Right kidney (tissue), 9 donors: ENCODE measurements at places on chromosomes 7 and 10.

DNA sequence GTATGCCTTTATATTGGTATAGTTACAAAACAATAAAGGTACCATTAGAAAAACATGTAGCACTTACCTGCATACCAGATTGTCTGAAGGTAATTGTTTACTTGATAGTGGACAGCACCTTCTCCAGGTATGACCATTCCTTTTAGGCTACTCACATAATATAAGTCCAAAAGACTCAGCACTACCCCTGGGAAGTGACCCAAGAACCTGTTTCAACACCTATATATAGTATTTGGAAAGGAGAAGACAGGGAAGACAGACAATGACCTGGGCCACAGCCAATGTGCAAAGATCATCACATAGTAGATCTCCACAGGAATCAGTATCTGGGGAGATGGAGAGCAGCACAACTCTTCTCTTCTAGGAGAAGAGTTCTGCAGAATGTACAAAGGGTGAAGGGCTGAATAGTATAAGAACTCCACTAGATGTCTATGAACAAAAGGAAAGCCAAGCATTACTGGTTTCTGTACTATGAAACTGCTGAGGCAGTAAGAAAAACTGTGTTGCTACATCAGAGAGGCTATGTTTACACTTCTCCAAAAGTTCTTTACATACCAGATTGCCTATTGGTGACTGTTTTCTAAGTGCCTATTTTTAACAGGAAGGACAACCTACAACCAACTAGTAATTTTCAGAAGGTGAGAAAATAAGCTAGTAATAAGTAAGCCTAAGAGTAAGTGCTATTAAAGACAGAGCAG lies 159.2 kb downstream of the BTAF1 start:
- DNase-seq, result no peak

- DNase-seq, result no peak
Measured at GRCh38 chr7:7553386-7553785, 13.3 kb upstream of the MIOS start.

- DNase-seq, result peak; percentile 56
Measured at GRCh38 chr7:2680792-2681490, 7.1 kb upstream of the AMZ1 start.

DNA sequence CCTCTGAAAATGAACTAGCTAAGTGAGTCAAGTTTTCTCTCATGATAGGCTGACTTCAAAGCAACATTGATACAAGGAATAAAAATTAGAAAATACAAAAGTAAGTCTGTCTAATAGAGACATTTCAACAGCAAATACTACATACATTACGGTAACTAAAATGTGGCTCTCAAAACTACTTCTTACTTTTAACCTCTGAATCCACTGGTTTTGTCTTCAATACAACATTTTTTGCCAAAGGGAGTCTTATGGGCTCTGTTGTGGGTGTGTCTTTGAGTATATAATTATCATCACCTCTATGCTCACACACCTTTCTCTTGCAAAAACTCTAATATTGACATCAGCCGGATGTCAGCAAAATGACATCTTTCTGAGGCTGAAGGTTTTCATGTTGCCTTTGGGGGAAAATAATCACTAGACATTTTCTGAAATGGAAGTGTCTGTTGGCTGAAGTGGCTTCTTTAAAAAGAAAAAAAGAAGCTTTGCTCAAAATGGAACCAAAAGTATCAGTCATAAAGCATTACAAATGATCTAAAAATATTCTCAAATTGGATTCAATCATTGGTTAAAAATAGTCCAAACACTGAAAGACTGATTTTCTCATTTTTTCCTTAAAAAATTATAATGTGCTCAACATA lies 41.8 kb upstream of the FAM133B start:
- no peak for DNase-seq

DNA sequence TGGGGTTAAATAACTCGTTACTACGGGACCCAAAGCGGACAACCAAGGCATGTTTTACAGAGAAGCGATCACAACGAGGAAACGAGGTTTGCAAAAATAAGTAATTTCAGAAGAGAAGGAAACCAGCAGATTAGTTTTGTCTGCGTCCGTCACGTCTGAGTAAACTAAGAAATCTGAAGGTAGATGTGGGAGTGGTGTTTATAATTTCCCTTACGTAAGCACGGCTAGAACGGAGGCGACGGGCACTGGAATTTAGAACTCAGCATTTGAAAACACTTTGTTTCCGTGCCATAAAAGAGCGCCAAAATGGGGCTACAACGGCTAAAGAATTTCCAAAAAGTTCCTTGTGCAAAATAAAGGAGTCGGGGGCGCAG lies 718 bp upstream of the UMAD1 start:
- no peak for DNase-seq

- DNase-seq, result no peak
Measured at GRCh38 chr7:106883456-106884026, 18.5 kb downstream of the PIK3CG start.

DNA sequence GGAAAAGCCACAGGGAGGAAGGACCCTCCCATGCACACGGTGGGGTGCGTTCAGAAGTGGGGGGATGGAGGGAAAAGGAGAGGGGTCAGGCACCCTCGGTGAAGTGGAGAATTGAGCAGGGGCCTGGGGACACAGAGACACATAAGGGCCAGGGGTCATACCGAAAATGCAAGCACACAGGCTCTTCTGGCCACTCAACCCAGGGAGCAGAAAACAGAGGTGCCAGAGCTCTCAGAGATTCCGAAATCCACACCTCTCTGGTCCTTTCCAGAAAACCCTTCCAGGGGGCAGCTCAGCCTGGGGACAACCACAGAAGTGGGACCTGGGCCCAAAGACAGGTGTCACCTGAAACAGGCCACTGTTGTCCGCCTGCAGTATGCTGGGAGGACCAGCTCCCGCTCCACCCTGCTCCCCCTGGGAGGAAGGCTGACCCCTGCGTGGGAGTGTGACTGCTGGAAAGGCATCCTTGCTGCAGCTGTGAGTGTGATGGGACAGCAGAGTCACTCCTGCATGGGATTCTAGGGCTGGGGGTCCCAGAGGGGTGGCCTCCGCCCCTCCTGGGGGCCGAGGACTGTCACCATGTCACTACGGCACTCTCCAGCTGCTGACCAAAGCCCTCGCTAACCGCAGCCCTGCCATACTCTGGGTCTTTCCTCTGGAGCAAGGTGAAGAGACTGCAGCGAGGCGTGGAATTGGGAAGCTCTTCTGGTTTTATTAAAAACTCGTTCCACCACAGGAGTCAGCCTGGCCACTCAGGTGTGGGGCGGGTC lies 63.1 kb downstream of the TMEM209 start:
- peak; percentile 87 for DNase-seq

DNA sequence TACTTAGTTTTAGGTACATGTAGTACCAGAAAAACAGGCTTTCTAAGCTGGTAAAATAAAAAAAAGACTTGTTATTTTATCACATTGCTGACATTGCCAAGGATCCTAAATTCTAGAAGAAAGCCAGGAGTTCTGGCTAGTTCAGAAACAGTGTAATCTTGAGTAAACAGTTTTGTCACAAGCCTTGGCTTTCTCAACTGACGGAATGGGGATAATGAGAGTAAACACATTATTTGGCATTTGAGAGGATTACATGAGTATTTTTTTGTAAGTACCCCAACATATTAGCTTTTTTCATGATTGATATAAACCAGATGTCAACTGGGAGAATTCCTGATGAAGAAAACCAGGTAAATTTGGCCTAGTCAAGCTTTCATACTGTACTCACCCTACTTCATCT lies 269.8 kb downstream of the SORCS1 start:
- DNase-seq, result no peak

- DNase-seq, result no peak
Measured at GRCh38 chr10:124321433-124322089, 97.2 kb downstream of the OAT start.

DNA sequence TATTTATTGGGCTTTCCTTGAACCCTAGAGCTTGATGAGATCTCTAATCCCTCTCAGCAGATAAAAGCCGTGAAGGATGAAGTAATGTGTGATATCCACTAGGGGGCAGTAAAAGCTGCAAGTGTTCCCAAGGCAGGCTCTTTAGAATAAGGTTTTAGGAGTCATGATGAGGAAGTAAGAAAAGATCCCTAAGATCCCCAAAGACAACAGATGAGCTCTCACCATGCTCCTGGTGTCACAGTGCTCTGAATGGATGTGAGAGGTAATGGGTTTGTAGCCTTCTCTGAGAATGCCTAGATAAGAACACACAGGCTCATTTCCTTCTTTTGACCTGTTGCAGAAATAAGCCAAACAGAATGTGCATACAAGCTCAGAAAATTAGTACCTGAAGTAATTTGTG lies 70.4 kb upstream of the ITPRID1 start:
- peak; percentile 11 for DNase-seq
